Urinary bladder (tissue), 4 donors: ENCODE measurements at places on chromosomes 5 and 9.

- no peak for DNase-seq
These were observed 8.6 kb downstream of the RUFY1 start for GRCh38 chr5:179558932-179559283.

DNA sequence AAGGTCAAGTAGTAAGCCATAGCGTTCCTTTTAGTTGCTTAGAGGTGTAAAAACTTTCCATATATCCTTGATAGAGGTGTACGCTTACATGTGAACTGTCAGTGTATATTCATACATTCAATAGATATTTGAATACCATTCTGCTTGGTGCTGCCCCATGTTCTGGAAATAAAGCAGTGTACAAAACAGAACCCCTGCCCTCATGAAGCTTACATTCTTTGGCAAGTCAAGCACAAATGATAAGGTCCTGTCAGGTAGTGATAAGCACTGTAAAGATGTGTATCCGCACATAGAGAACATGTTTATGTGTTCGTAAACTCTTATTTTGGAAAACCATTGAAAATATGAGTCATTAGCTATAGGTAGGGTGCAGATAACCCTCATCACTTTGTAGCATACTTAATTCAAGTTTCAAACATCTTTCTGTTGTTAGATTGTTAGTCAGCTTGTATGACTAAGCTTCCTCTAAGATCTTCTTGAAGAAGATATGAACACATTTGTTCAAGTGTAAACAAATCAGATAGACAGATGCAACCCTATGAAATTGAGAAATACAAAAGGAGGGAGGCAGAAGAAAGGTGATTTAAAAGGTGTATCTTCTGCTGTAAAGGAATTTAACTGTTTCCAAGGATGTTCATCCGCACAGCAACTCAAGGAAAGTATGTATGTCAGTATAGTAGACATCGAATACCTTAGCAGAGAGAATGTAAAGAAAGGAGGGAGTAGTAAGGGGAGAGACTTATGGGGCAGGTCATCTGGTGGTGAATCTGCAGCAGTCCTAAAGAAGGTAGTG, 1.6 kb downstream of the GTF3C4 start:
- DNase-seq, result no peak

- no peak for DNase-seq
These were observed 105.8 kb downstream of the TTLL11 start for GRCh38 chr9:121987314-121987713.

- DNase-seq, result no peak
These were observed 4.4 kb upstream of the BHMT start for GRCh38 chr5:79107020-79107796.

DNA sequence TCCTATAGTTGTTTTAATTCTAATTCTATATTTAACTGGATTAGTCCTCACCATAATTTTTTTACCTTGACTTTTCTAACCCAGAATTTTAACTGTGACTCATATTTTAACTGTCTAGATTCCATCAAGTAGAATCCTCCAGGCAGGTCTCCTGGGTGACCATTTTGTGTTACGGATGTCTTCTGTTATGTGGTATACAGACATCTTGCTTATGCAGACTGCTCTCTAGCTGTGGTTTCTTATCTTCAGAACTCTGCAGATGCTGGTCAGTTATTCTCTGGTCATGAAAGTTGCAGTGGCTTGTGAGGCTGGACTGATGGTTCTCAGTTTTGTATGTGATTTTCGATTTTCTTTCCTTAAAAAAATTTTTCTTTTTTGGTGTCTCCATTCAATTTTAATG, 139.4 kb downstream of the ATG10 start:
- DNase-seq, result no peak

DNA sequence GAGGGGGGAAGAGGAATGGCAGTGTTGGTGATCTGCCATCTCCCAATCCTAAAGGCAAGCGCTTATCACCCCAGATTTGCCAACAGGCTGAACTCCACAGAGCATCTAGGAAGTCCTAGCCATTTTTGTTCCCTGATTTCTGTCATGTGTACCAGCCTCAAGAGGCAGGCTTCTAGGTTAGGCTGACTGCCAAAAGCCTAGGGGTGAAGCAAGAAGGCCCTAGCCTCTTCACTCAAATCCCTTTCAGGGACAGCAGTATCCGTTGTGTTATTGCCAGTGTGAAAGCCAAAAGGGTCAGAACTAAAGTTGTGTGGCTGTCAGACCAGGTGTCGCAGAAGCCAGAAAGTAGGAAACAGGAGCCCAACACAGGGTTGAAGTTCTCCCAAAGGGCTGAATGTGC, 14.7 kb downstream of the IGIP start:
- no peak for DNase-seq
